ENCODE measurements at places on chromosomes 16 and 17.
A peak's percentile ranks its signal among the peaks of the same experiment; 100 is the strongest.

DNA sequence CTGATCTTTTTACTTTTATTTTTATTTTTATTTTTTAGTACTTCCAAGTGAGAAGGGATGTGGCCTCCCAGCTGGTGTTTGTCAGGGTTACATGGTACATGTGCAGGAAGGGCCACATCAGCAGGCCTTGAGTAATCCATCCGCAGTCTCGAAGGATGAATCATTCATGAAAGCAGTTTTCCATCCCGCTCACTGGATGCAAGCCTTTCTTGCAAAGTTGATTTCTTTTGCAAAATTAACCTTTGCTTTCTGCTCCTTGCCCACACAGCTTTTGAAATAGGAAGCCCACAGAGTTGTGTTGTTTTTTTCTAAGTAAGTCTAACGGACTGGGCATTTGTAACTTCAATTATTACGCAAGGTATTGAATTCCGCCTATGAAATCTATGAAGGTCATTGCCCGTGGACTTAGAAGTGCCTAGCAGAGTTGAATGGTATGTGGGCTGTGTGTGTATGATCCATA lies 157.4 kb downstream of the PRKCA start:
- DNase-seq, result no peak

DNA sequence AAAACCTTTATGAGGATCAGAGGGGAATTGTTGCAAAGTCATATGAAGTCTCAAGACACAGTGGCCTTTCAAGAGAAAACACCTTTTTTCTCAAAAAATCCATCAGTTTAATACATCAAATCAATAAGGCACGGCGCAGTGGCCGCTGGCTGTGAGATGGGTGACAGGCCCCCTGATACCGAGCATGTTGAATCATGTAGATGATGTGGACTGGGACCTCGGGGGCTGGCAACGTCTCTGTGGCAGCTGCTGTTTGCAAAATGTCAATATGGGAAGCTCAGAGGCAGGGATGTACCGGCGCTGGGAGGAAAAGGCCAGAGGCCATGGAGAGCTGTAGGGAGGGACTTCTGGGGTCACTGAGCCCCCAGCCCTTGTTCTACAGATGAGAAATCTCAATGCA lies 169.1 kb downstream of the GSG1L start:
- no peak for DNase-seq

- no peak for DNase-seq
Measured at GRCh38 chr17:31462261-31462660, 70.8 kb downstream of the RAB11FIP4 start.

DNA sequence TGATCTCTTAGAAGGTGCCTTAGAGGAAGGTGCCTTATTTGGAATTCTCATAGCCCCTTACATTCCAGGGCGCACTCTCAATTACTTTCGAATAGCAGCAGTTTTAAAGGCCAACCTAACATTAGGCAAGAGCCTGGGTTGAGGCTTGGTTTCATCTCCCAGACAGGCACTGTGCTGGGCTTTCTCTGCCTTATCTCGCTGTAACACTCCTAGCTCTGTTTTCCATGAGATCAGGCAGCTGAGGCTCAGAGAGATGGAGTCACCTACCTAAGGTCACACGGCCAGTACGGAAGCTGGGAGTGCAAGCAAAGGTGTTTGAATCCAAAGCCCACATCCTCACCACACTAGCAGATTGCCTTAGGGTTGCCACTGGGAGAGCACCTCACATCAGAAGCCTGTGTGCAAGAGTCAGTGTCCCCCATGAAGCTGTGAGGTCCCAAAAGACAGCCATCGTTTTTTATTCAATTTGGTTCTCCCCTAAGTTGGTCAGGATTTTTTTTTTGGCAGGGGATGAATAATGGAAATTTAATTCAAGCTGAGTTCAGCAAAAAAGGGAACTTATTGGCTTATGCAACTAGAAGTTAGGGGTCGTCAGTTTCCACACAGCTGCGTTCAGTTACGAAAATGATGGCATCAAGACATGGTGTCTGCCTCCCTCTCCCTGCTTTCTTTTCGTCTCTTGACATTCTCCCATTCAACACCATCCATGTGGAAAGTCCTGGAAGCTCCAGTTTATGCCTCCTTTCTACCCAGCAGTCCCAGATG lies 206.4 kb downstream of the KATNIP start:
- no peak for DNase-seq

DNA sequence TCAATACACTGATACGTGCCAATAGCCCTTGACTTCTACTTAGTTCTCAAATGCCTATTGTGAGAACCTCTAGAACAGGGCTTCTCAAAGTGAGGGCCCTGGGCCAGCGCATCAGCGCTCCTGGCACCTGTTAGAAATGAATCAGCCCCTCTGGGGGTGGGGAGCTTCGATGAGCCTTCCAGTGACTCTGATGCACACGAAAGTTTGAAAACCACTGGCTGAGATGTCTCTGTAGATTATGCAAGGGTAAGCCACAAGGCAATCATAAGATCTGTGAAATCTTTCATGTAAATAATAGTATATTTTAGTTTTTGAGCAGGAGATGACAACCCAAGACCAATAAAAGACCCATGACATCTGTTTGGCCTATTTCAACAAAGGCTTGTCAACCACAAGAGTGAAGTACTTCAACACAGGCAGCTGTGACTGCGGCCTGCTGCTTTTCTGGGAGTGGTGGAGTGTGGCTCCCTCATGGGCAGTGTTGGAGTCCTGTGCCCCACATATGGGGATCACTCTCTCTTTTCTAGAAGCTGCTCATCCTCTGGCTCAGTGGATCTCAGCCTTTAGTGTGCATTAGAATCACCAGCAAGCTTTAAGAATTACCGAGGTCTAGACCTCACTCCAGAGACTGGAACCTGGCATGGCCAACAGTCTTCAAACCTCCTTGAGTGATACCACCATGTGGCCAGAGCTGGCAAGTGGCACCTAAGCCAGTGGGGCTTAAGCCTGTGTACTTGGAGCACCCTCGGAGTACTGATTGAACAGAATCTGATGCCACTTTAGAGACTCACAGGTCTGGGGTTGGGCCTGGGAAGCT lies 5.8 kb downstream of the MTHFSD start:
- DNase-seq, result no peak

DNA sequence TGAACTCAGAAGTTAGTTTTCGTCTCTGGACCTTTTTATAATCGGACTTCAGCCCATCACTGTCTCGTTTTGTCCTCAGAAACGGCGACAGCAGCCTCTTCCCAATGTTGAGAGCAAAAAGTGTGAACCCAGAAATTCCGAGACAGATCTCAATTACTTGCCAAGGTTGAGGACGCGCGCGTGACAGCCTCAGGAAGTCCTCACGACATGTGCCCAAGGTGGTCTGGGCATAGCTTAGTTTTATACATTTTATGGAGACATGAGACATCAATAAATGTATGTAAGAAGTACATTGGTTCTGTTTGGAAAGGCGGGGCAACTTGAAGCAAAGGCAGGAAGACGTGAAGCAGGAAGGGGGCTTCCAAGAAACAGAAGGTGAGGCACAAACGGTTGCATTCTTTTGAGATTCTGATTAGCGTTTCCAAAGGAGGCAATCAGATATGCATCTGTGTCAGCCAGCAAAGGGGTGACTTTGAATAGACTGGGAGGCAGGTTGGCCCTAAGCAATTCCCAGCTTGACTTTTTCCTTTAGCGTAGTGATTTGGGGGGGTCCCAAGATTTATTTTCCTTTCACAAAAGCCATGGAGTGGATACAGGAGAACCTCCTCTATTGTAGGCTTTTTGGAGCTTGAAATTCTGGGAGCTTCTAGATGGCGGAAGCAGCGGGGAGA lies 583 bp upstream of the ZNF747 start:
- no peak for DNase-seq

GRCh38 chr16:724188-725040 lies 1.8 kb downstream of the CCDC78 start:
- no peak for DNase-seq

DNA sequence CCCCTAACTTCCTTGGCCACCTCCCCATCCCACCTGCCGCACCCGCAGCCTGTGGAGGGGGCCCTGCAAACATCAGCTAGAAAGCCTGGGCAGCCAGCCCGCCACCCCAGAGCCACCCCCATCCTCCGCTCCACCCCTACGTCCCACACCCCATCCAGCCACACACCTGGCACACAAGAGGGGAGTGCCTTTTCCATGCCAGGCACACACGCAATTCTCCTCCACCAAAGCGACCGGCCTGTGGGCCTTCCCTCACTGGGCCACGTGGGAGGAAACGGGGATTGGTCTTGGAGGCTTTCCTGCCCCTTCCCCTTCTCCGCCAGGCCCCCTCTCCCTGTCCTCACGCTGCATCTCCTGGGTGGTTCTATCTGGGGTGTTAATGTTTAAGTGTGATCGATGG lies 48.7 kb upstream of the TNRC6C start:
- no peak for DNase-seq

GRCh38 chr17:3845291-3845620 lies 790 bp downstream of the NCBP3 start:
- peak; percentile 58 for DNase-seq

- no peak for DNase-seq
Measured at GRCh38 chr16:72815348-72816318, 232.3 kb downstream of the ZFHX3 start.

- DNase-seq, result no peak
Measured at GRCh38 chr16:35678-36305, 17.6 kb downstream of the POLR3K start.

- DNase-seq, result no peak
Measured at GRCh38 chr17:17457680-17458079, 19.1 kb upstream of the MED9 start.

GRCh38 chr16:85395207-85395912 lies 217.8 kb upstream of the GSE1 start:
- DNase-seq, result no peak

DNA sequence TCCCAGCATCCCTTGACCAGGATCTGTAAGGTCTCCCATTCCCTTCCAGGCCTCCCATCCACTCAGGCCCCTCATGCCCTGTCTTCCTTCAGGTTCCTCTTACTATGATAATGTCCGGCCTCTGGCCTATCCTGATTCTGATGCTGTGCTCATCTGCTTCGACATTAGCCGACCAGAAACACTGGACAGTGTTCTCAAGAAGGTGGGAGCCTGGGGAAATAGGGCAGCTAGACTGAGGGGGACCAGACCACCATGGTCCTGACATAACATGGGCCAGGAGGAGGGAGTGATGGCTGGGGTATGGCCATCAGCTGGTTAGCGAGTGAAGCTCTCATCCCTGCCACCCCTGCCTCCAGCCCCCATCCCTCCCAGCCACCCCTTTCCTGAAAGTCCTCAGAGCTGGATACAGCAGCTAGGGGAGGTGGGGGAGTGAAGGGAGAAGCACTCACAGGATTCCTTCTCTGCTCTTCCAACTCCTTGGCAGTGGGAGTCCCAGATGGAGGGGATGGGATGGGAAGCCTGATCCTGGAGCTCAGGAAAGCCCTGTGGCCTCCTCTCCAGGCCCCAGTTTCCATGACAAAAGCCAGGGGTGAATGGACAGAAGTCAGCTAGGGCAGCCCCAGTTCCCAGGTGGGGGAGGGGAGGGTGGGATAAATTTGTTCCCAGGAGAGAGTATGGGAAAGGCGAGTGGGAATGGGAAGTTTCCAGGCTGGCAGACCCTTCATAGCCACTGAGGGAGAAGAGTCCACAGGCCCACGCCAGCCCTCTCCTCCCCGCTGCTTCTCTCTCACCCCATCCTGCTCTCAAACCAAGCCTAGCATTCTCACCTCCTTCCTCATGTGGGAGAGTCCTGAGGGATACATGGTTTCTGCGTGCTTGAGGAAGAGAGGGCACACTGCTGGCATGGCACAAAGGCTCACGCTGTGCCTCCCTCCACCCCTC lies 2.3 kb downstream of the RND2 start:
- DNase-seq, result no peak

Measured in CD4-positive, alpha-beta memory T cell (primary cell).